Endothelial cell of umbilical vein (primary cell): ENCODE measurements at places on chromosomes 5 and 9. TPM values are rescaled to one million over a fixed set of nuclear protein-coding genes. Genes with fewer than 3 reads are reported as not detected.

The BSPRY gene
- total RNA-seq: not detected in 2 replicates

The PCDHB8 gene
- total RNA-seq: 0.53 TPM in 1 of 2 replicates, not detected in the other

The PHF24 gene
- not detected in 2 replicates for total RNA-seq

The AMBP gene
- total RNA-seq: not detected in 2 replicates

The CFAP90 gene
- not detected in 2 replicates for total RNA-seq

The TPPP gene
- total RNA-seq: 0.07 and 0.09 TPM in 2 replicates

The GARIN3 gene
- not detected in 2 replicates for total RNA-seq

The ELAVL2 gene
- 0.18 and 0.20 TPM in 2 replicates for total RNA-seq

The HAPLN1 gene
- total RNA-seq: not detected in 2 replicates

The FOXI1 gene
- not detected in 2 replicates for total RNA-seq

The LCN1 gene
- not detected in 2 replicates for total RNA-seq

The OR13C9 gene
- not detected in 2 replicates for total RNA-seq

The SURF2 gene
- 9.3 and 10.6 TPM in 2 replicates for total RNA-seq
